ENCODE measurements at places on chromosomes 1 and 21.

GRCh38 chr21:17793246-17794123, 25.7 kb downstream of the C21orf91 start:
- H3K36me3 ChIP-seq: peaks cover 12% of the 10 kb centered on the region
- peak overlapping the region; percentile 63 for H3K4me3 ChIP-seq
- peaks cover 70% of the 10 kb centered on the region for H3K4me1 ChIP-seq
- DNase-seq: no peak
- peak overlapping the region; percentile 89 for H3K27ac ChIP-seq

- H3K27ac ChIP-seq: no peak overlapping the region
- no peaks in the 10 kb centered on the region for H3K4me1 ChIP-seq
- DNase-seq: no peak
- H3K4me3 ChIP-seq: no peak overlapping the region
- no peaks in the 10 kb centered on the region for H3K27me3 ChIP-seq
- no peaks in the 10 kb centered on the region for H3K36me3 ChIP-seq
Measured at GRCh38 chr1:208562151-208562960, 318.2 kb upstream of the PLXNA2 start.

- peaks cover 5% of the 10 kb centered on the region for H3K36me3 ChIP-seq
- H3K27ac ChIP-seq: no peak overlapping the region
- H3K4me3 ChIP-seq: no peak overlapping the region
Measured at GRCh38 chr1:192913683-192914082, 104.8 kb downstream of the RGS2 start.

- peak; percentile 20 for DNase-seq
- H3K4me1 ChIP-seq: peaks cover 45% of the 10 kb centered on the region
- peak overlapping the region; percentile 5 for H3K4me3 ChIP-seq
- peaks cover 30% of the 10 kb centered on the region for H3K36me3 ChIP-seq
Measured at GRCh38 chr1:41950820-41951219, 32.1 kb upstream of the HIVEP3 start.

DNA sequence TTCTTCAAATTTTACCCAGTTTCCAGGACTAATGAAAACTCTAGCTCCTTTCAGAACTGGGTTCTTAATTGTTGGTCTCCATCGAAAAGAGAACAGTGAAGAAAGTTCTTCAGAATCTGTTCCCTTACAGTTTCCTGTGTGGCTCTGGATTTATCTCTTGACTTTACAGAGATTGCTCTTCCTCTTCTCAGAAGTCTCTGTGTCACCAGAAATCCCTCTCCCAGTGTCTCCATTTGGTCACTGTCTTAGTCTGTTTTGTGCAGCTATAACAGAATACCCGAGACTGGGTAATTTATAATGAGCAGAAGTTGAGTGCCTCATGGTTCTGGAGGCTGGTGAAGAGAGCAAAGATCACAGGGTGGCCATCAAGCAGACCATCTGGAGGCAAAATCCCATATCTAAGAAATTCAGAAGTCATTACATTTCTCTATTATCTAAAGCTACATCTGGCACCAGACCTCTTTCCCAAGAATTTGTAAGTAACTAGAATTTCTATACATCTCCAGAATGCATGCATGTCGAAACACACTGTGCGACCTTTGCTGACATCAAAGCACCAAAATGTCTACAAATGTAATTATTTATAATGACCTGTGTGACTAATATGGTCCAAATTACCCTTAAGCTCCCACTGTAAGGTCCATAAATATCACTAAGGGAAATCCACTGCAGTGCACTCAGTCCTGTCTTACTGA, 65.4 kb upstream of the KRTAP19-8 start:
- peaks cover 44% of the 10 kb centered on the region for H3K4me1 ChIP-seq
- DNase-seq: no peak
- H3K27me3 ChIP-seq: no peaks in the 10 kb centered on the region
- peaks cover 7% of the 10 kb centered on the region for H3K36me3 ChIP-seq
- H3K4me3 ChIP-seq: peak overlapping the region; percentile 9

DNA sequence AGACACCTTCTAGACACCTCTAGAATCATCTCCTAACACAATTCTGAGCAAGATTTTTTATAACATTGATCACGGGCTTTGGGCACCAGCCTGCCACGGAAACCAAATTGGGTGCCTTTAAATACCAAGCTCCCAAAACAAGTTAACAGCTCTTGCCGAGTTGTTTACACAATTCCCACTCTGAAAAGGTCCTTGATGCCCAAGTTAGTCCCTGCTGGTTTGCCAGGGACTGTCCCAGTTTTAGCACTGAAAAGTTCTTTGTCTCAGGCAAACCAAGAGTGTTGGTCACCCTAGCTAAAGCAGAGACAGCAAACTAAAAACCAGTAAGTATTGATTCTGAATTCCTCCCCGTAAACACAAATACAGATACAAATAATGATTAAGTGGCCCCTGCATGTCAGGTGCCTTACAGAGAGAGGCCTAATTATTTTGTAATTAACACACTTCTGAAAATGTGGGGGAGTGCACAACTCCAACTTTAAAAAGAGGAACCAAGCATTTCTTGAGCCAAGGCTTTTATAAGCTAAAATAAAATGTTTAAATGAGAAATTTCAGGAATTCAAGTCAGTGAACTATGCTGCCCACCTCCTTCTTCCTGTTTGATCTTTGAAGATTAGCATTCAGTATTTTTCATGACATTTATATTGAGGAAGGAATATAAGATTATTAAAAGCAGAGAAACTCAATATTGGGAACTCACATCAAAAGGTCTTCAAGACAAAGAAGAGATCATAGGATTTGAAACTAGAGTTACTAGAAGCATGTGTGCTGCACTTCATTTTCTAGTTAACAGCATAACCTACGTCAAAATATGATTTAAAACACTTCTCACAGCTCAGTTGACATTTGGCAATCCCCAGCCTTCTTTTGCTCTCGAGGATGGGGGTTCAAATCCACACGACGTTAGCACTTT, 9.0 kb upstream of the UBE2U start:
- H3K4me3 ChIP-seq: no peak overlapping the region
- no peak for DNase-seq
- H3K27me3 ChIP-seq: peaks cover 11% of the 10 kb centered on the region
- no peaks in the 10 kb centered on the region for H3K36me3 ChIP-seq
- H3K4me1 ChIP-seq: no peaks in the 10 kb centered on the region

- peaks cover 6% of the 10 kb centered on the region for H3K36me3 ChIP-seq
- H3K27ac ChIP-seq: no peak overlapping the region
Measured at GRCh38 chr1:174872615-174873058, 127.1 kb upstream of the CACYBP start.

GRCh38 chr1:206535853-206536188, 28.5 kb downstream of the RASSF5 start:
- no peak overlapping the region for H3K4me3 ChIP-seq
- no peaks in the 10 kb centered on the region for H3K27me3 ChIP-seq
- no peaks in the 10 kb centered on the region for H3K36me3 ChIP-seq
- peaks cover 12% of the 10 kb centered on the region for H3K4me1 ChIP-seq
- no peak for DNase-seq

GRCh38 chr1:160996178-160996577, 24.8 kb downstream of the F11R start:
- H3K36me3 ChIP-seq: peaks cover 2% of the 10 kb centered on the region
- DNase-seq: no peak
- H3K4me3 ChIP-seq: no peak overlapping the region
- H3K27me3 ChIP-seq: no peaks in the 10 kb centered on the region

GRCh38 chr1:97144527-97144926, 422.9 kb downstream of the PTBP2 start:
- no peaks in the 10 kb centered on the region for H3K27me3 ChIP-seq
- no peaks in the 10 kb centered on the region for H3K4me1 ChIP-seq
- H3K4me3 ChIP-seq: no peak overlapping the region
- no peak overlapping the region for H3K27ac ChIP-seq
- no peaks in the 10 kb centered on the region for H3K36me3 ChIP-seq
- DNase-seq: no peak

- H3K4me1 ChIP-seq: peaks cover 14% of the 10 kb centered on the region
- DNase-seq: no peak
- no peaks in the 10 kb centered on the region for H3K36me3 ChIP-seq
- no peak overlapping the region for H3K27ac ChIP-seq
- H3K4me3 ChIP-seq: no peak overlapping the region
- peaks cover 19% of the 10 kb centered on the region for H3K27me3 ChIP-seq
Measured at GRCh38 chr21:45351526-45352275, 53.3 kb upstream of the COL18A1 start.

DNA sequence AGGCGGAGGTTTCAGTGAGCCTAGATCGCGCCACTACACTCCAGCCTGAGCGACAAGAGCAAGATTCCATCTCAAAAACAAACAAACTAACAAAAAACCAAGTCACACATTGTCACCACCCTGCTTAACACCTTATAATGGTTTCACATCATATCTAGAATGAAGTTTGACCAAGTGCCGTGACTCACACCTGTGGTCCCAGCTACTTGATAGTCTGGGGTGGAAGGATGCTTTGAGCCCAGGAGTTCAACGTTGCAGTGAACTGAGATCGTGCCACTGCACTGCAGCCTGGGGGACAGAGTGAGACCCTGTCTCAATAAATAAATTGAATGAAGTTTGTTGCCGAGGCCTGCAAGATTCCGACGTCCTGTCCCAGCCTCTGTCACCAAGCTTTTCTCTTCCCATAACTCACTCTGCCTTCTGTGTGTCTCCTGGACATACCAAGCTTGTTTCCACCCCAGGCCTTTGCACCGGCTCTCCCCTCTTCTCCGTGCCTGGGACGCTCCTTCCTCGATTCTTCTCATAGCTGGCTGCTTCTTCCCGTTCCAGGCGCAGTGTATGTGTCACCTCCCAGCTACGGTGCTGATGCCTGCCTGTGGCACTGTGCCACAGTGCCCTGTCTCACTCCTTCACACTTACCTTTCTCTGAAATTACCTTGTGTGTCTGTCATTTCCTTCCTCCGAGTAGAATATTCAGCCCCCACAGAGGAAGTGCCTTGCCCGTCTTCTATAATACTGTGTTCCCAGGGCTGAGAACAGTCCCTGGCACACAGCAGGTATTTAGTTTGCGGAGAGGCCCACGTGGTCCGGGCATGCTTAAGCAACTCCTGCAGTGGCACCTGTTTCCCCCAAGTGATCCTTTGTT, 3.8 kb upstream of the SELENON start:
- no peaks in the 10 kb centered on the region for H3K27me3 ChIP-seq
- peak; percentile 78 for DNase-seq
- H3K27ac ChIP-seq: peak overlapping the region; percentile 6
- H3K4me1 ChIP-seq: peaks cover 62% of the 10 kb centered on the region
- H3K36me3 ChIP-seq: no peaks in the 10 kb centered on the region

- H3K36me3 ChIP-seq: no peaks in the 10 kb centered on the region
- no peak for DNase-seq
- H3K27ac ChIP-seq: no peak overlapping the region
- H3K27me3 ChIP-seq: peaks cover 9% of the 10 kb centered on the region
- H3K4me1 ChIP-seq: no peaks in the 10 kb centered on the region
Measured at GRCh38 chr1:17857996-17858395, 102.9 kb downstream of the ACTL8 start.

GRCh38 chr1:214983126-214983869, 99.2 kb upstream of the KCNK2 start:
- no peaks in the 10 kb centered on the region for H3K36me3 ChIP-seq
- no peak overlapping the region for H3K27ac ChIP-seq
- no peak overlapping the region for H3K4me3 ChIP-seq
- no peak for DNase-seq

GRCh38 chr21:35814858-35815619, 245.3 kb downstream of the SETD4 start:
- H3K27ac ChIP-seq: no peak overlapping the region
- H3K36me3 ChIP-seq: no peaks in the 10 kb centered on the region
- no peaks in the 10 kb centered on the region for H3K27me3 ChIP-seq
- H3K4me3 ChIP-seq: no peak overlapping the region

GRCh38 chr1:35882586-35882944, 444 bp upstream of the AGO1 start:
- DNase-seq: peak; percentile 3
- H3K27me3 ChIP-seq: peaks cover 5% of the 10 kb centered on the region
- H3K4me3 ChIP-seq: peak overlapping the region; percentile 65
- peaks cover 53% of the 10 kb centered on the region for H3K4me1 ChIP-seq
- peak overlapping the region; percentile 41 for H3K27ac ChIP-seq

DNA sequence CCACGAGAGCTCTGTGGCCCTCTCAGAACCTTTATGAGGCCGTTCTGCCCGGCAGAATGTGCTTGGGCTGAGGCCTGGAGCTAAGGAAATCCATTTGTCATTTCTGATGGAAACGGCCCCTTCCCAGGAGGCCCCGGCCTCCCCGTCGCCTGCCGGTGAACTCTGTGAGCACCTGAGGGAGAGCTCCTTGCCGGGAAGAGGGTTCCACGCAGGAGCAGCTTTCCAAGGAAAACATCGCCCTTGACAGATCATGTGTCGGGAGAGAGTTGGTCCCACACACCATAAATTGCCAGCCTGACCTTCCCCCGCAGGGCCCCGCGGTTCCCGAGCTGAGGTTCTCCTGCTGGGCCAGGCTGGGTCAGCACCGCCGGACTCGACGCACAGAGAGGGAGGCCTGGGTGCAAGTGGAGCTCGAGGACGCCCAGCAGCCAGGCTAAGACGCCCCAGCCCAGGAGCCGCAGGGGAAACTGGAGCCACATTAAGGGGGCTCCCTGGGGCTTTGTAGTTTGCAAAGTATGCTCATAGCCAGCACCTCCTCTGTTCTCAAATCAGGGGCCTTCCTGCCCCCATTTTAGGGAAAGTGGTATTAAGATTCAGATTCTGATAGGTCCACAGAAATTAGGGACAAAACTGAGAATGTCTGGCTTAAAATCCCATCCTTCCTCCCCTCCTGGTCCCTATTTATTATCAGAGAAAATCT, 239.5 kb downstream of the FOXD2 start:
- no peak for DNase-seq
- no peaks in the 10 kb centered on the region for H3K4me1 ChIP-seq
- no peak overlapping the region for H3K27ac ChIP-seq
- peaks cover 32% of the 10 kb centered on the region for H3K27me3 ChIP-seq
- H3K36me3 ChIP-seq: peaks cover 3% of the 10 kb centered on the region
- no peak overlapping the region for H3K4me3 ChIP-seq

GRCh38 chr1:161073474-161074121, 3.9 kb upstream of the ARHGAP30 start:
- H3K4me1 ChIP-seq: peaks cover 26% of the 10 kb centered on the region
- no peaks in the 10 kb centered on the region for H3K27me3 ChIP-seq
- no peak overlapping the region for H3K4me3 ChIP-seq
- H3K27ac ChIP-seq: no peak overlapping the region
- peaks cover 9% of the 10 kb centered on the region for H3K36me3 ChIP-seq

GRCh38 chr1:1914101-1914970, 724 bp upstream of the CALML6 start:
- H3K4me3 ChIP-seq: no peak overlapping the region
- no peak for DNase-seq
- no peaks in the 10 kb centered on the region for H3K36me3 ChIP-seq
- H3K27me3 ChIP-seq: no peaks in the 10 kb centered on the region
- H3K4me1 ChIP-seq: peaks cover 15% of the 10 kb centered on the region
- no peak overlapping the region for H3K27ac ChIP-seq

Data from activated T-cell treated with anti-CD3 and anti-CD28 coated beads, Interleukin-2, amount 50 U/mL, for 72 hours (primary cell).